GM12865 (cell line): ENCODE measurements at places on chromosomes 5 and 9.

GRCh38 chr5:15442193-15442570 lies 57.8 kb upstream of the FBXL7 start:
- DNase-seq: no peak

DNA sequence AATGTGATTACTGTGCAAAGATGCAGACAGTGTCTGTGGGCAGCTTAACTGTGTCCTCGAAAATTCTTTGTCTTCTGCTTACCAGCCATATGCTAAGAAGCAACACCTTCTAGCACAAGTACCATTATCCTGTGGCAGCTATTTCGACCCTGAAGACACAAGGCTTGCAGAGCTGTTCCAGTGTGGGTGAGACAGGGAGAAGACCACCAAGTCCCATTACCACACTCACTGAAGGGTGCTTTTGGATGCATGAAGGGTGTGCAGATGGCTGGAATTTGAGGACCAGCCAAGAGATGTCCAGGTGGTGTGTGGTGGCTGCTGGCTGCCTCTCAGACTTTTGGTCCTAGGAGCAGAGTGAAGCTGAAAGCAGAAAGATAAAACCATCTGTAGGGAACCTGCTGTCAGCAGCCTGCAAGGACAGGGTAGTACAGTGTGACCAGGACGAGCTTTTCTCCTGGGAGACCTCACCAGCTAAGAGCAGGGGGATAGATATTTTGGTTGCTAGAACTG lies 161.8 kb downstream of the ICE1 start:
- DNase-seq: no peak

- DNase-seq: no peak
Observed at GRCh38 chr9:4740388-4740637, 689 bp downstream of the AK3 start.

GRCh38 chr5:123286891-123287290 lies 136.3 kb downstream of the CEP120 start:
- no peak for DNase-seq

- no peak for DNase-seq
Observed at GRCh38 chr5:167725741-167726140, 565.7 kb upstream of the WWC1 start.

GRCh38 chr5:40033009-40033408 lies 608.2 kb upstream of the DAB2 start:
- DNase-seq: no peak

DNA sequence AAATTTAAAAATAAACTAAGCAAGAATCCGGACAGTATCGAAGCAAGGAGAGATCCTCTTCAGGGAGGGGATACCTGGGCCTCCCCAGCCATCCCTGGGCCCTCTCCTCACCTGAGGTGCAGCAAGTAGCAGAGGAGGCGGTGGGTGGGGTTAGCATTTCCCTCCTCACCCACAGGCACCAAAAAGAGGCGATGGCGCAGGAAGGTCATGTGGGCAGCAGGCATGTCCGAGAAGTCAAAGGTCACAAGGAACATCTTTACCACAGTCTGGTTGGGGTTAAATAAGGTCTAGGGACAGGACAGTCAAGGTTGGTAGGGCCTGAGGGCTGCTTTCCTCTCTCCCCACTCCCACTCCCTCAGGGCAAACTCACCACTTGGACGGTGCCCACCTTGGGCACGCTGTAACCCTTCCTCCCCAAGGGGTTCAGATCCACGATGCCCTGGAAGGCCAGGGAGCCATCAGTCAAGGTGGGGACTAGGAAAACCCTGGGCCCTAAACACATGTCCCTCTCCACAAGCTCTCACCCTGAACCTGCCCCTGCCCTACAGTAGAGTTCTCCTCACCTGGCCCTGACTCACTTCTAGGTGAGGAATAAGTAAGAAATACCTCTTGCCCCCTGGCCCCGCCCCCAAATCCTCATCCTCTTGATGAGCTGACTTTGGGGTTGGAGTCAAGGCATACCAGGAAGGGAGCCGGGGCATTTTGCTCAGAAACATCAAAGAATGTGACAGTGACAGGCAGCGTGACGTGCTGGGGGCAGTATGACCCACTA lies 2.8 kb upstream of the STOML2 start:
- DNase-seq: no peak

DNA sequence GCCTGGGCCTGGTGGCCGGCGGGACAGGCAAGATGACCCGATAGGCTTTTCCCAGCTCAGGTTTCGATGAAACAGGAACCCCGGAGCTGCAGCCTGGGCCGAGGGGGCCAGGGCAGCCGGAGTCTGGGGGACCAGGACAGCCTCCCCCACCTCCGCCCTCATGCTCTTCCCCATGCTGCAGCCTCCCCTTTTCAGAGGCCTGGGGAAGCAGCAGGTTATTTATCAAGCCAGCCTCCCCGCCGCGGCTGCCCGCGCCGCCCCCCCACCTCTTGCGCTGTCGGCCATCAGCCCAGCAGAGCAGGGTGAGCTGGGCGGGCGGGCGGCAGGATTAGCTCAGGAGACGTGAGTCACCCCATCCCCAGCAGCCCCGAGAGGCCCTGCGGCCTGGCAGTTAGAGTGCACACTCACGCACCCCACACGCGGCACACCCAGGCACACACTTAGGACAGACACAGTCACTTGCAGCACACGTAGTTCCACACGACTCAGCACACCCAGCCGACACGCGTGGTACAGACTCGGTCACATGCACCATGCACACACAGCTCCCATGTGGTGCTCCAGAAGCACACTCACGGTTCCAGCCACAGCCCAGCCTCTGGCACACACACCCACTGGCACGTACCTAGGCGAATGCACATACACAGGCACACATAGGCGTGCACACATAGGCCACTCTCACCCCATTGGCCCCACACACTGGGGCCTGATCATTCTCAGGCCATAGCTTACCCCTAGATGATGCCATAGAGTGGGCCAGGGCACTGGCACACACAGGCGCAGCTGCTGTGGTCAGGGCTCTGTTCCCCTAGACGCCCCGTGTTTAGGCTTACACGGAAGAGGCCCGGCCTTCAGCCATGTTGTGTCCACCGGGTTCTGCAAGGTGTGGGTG lies 13.0 kb downstream of the CXXC5 start:
- DNase-seq: peak; percentile 74

DNA sequence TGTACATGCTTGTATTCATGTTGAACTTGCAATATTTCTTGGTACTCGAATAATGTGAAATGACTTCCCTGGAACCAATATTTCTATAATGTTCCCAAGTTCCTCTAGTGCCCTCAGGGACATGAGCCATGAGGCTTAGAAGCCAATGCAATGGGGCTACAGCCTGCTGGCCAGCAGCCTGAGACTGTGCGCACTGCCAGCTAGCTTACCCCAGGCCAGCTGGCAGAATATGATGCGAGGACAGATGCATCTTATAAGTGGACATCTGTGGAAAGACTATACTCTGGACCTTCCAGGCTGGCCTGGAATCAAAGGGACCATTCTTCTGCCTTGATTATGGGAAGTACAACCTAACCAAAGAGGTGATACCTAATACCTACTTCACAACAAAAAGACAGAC lies 1862.0 kb upstream of the ACO1 start:
- DNase-seq: no peak

DNA sequence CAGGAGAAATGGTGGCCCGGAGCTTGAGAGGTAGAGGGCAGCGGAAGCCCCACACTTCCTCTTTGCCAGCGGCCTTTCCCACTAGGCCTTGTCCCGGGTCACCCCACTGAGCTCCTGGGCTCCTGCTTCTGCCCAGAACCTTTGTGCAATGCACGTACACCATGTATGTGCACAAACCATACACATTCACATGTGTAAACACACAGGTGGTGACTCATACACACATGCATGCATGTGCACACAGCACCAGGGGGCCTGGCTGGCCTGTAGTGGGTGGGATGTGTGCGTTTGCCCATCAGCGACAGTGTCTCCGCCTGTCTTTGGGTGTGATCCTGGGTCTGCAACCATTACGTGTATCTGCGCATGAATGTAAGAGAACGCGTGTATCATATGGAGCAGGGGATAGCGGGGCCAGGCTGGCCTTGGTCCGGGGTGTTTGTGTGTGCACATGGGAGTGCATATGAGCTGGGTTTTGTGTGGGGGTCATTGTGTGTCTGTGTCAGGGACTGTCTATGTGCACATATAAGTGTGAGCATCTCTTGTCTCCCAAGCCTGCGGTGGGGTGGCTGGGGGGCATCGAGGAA lies 43.7 kb downstream of the PSD2 start:
- DNase-seq: no peak

- DNase-seq: no peak
Observed at GRCh38 chr5:143696921-143697320, 115.0 kb upstream of the HMHB1 start.

DNA sequence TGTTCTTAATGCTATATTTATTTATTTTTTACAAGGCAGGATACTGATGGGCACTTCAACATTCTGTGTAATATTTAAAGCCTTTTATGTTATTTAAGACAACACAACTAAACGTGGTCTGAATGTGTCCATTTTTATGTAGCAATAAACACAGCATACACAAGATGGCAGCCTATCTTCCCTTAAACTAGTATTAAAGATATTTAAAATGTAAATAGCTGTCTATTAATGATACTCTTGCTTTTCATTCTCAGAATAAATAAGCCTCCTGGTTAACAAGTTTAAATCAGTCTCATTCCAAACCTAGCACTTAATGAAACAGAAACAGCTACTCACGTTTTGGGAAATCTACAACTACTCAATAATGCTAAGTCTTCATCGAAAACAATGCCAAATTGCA lies 315.7 kb downstream of the MCTP1 start:
- peak; percentile 33 for DNase-seq

DNA sequence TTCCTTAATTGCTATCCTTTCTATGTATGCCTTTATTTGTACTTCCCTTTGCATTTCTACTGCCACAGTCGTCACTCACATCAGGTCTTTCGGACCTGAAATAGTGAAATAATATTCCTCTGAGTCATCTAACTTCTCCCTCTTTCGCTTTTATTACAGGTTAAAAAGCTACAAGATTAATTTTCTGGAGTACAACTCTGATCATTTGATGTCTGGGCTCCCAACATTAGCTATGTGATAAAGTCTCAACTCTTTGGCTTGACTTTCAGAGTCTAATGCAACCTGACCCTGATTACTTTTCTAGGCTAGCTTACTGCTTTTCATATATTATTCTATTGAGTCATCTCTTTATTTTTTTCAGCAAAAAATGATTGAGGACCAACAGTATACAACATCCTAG lies 638.8 kb upstream of the WWC1 start:
- DNase-seq: no peak

- DNase-seq: peak; percentile 77
Observed at GRCh38 chr5:108481355-108481931, 99.5 kb upstream of the FBXL17 start.

GRCh38 chr9:36739373-36740116 lies 166.8 kb downstream of the MELK start:
- DNase-seq: no peak

DNA sequence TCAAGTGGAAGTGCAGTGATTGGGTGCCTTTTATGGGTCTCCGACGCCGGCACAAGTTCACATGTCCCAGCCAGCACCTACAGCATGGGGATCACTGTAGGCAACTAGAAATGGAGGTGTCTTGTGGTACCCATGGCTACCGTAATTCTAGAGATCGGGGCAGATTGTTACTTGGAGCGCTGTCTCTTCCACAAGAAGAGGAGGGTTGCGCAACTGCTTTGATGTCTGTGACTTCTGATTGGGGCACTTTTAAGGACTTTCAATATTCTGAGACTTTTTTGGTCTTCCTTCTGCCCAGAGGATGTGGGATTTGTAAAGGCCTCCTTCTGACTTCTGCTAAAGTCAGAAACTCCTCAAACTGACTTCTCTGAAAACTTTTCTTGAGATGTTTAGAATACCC lies 41.9 kb downstream of the GLRX start:
- DNase-seq: no peak

DNA sequence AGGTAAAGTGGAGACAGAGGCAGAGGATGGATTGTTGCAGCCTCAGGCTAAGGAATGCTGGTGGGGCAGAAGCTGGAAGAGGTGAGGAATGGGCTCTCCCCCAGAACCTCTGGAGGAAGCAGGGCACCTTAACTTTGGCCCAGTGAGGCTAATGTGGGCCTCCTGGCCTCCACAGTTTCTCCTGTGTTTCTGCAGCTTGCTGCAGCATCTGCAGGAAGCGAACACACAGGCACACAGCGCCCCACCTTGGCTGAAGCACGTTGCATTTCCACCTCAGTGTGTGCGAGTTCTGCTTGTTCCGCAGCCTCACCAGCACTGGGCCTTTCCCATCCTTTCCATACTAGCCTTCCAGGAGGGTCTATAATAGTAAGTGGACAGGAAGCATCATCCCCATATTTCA lies 27.2 kb upstream of the ASS1 start:
- DNase-seq: peak; percentile 8

DNA sequence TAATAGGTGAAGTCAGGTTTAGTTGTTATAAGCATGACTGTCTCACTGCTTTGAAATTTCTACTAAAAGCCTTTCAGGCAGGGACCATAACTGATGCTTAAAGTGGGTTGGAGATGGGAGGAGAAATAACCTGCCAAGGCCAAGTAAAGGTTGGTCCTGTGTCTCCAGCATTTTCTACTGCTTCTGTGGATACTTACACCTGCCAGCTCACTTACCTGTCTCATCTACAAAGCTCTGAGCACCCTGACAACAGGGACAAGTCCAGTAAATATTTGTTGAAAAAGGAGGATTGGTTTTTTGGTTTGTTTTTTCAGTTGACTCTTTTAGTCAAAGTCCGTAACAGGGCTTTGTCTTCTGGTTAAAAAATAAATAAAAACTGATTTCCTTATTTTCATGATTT lies 38.6 kb downstream of the GRAMD2B start:
- no peak for DNase-seq

- DNase-seq: no peak
Observed at GRCh38 chr9:27468462-27469110, 55.5 kb upstream of the IFNK start.

DNA sequence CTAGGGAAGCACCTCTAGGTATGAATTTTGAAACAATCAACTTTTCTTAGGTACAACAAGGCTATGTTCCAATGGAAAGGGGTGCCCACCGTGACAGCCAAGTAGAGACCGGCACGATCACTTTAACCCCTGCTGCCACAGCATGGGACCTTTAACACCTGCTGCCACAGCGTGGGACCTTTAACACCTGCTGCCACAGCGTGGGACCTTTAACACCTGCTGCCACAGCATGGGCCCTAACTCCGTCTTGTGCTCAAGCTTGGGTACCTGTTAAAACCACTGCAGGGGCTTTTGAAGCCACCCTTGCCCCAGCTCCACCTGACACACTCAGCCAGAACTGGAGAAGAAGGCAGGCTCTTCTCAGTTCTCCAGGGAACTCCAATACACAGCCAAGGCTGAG lies 18.2 kb upstream of the MXD3 start:
- DNase-seq: no peak

DNA sequence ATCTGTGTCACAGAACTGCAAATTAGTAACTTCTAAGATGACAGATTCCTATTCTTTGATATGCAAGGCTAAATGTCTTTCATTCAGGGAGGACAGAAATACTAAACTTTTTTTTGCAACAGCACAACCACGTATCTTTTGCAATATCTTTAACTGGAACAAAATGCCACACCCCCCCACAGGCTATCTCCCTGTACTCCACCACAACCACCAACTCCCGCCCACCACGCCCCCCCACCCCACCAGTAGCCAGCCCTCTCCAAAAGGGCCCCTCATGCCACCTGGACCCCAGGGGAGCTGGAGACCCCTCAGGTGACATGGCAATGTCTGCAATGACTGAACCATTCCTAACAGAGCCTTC lies 131.8 kb downstream of the ROR2 start:
- no peak for DNase-seq

GRCh38 chr9:98345011-98345410 lies 89.6 kb upstream of the TBC1D2 start:
- no peak for DNase-seq
